ENCODE measurements at places on chromosomes 2 and 18. TPM values are rescaled to one million over a fixed set of nuclear protein-coding genes. Genes with fewer than 3 reads are reported as not detected.
A peak's percentile ranks its signal among the peaks of the same experiment; 100 is the strongest.

The DUSP2 gene
- total RNA-seq, result 4.4 TPM

The REG3A gene
- total RNA-seq, result not detected

The RSAD2 gene
- total RNA-seq, result 25.7 TPM

The ADAM23 gene
- total RNA-seq, result 2.5 TPM

The PROKR1 gene
- total RNA-seq, result not detected

The ABCG8 gene
- total RNA-seq, result not detected

The OR6B3 gene
- total RNA-seq, result not detected

The PJVK gene
- 2.3 TPM for total RNA-seq

The GREB1L gene
- total RNA-seq, result 1.2 TPM

The OBSL1 gene
- 72.8 TPM for total RNA-seq

The PTRHD1 gene
- total RNA-seq, result 30.7 TPM

The ALLC gene
- not detected for total RNA-seq

The IL37 gene
- not detected for total RNA-seq

The OXER1 gene
- 1.1 TPM for total RNA-seq

- H3K4me1 ChIP-seq, result peaks cover under 1% of the 10 kb centered on the region
- no peak overlapping the region for H3K27ac ChIP-seq
- H3K4me3 ChIP-seq, result no peak overlapping the region
- peaks cover 66% of the 10 kb centered on the region for H3K36me3 ChIP-seq
Observed at GRCh38 chr2:85390941-85391669, 19.1 kb downstream of the CAPG start.

- no peaks in the 10 kb centered on the region for H3K4me1 ChIP-seq
- DNase-seq, result no peak
- H3K36me3 ChIP-seq, result no peaks in the 10 kb centered on the region
- H3K27me3 ChIP-seq, result no peaks in the 10 kb centered on the region
- no peak overlapping the region for H3K27ac ChIP-seq
- no peak overlapping the region for H3K4me3 ChIP-seq
Observed at GRCh38 chr2:143852759-143853158, 667.2 kb downstream of the ZEB2 start.

DNA sequence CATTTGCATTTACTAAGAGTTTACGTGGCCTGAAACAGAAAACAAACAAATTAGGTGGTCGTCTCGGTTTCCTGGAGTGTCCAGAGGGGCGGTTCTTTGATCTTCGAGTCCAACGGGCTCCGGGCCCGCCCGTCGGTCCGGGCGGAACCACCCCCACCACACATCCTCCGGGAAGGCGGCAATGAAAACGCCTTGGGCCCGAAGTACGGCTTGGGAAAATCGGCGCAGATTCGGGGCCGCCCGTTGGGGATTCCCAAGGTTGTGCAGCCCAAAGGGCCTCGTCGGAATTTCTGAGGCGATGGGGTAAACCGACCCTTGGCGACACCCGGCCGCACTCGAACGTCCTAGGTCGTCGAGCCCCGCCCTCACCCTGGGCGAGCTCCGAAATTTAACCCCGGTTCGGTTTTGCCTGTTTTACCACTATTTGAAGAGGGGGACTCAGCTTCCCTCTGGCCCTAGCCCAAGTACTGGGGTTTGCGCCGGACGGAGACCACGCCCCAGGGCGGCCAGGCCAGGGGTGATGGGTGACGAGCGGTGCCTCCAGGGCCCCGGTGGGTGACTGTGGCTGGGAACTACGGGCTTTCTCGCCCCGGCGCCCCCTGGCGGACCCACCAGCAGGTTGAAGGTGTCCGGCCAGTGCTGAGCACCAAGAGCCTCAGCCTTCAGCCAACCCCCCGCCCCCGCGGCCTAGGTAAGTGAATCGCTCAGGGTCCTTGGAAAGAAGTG is 1.9 kb upstream of the CFAP53 start:
- peak overlapping the region; percentile 72 for H3K27ac ChIP-seq
- H3K36me3 ChIP-seq, result peaks cover 39% of the 10 kb centered on the region
- H3K4me3 ChIP-seq, result peak overlapping the region; percentile 55
- no peaks in the 10 kb centered on the region for H3K27me3 ChIP-seq
- H3K4me1 ChIP-seq, result peaks cover 7% of the 10 kb centered on the region

DNA sequence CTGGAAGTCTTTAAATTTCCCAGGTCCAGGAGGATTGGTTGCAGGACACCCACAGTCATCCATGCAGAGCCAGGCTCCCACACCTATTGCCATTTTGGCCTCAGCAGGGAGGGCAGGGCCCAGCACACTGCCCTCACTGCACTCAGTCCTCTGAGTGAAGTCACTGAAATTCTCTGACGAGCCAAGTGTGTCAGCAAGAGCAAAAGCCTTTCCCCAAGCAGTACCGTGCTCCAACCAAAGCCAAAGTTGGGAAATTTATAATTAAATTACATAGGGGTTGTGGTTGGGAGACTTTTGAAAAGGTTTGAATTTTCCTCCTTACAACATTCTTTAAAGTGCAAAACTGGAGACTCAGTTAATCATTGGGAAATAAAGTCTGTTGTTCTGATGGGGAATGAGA is 98.5 kb upstream of the CD226 start:
- no peak for DNase-seq
- no peak overlapping the region for H3K4me3 ChIP-seq
- H3K27me3 ChIP-seq, result no peaks in the 10 kb centered on the region

GRCh38 chr2:207219676-207220501 is 54.1 kb upstream of the KLF7 start:
- no peak for DNase-seq
- no peaks in the 10 kb centered on the region for H3K27me3 ChIP-seq

- peaks cover 23% of the 10 kb centered on the region for H3K4me1 ChIP-seq
- H3K36me3 ChIP-seq, result no peaks in the 10 kb centered on the region
- H3K4me3 ChIP-seq, result no peak overlapping the region
- no peak overlapping the region for H3K27ac ChIP-seq
Observed at GRCh38 chr18:13451213-13451540, 232.6 kb downstream of the LDLRAD4 start.

DNA sequence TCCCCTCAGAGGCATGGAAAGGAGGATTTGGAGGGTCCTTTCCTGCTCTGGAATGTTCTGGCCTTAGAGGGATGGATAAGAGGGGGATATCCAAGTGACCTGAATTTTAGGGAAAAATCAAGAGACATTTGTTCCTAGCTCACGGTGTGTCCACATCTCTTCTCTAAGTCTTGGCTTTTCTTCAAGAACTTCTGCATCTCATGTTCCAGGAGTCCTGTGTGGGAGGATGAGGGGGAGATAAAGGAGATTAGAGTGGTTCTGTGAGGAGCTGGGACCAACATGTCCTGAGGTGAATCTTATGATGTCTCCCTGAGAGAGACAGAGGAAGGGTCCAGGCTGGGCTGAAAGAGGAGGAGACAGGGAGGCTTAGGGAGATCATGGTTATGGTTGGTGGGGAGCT is 11.7 kb downstream of the EMX1 start:
- no peak overlapping the region for H3K4me3 ChIP-seq
- DNase-seq, result no peak
- peaks cover 10% of the 10 kb centered on the region for H3K4me1 ChIP-seq
- no peak overlapping the region for H3K27ac ChIP-seq

GRCh38 chr2:223735035-223735640 is 102.2 kb downstream of the AP1S3 start:
- no peaks in the 10 kb centered on the region for H3K36me3 ChIP-seq
- H3K27ac ChIP-seq, result no peak overlapping the region
- no peaks in the 10 kb centered on the region for H3K4me1 ChIP-seq
- no peak overlapping the region for H3K4me3 ChIP-seq

DNA sequence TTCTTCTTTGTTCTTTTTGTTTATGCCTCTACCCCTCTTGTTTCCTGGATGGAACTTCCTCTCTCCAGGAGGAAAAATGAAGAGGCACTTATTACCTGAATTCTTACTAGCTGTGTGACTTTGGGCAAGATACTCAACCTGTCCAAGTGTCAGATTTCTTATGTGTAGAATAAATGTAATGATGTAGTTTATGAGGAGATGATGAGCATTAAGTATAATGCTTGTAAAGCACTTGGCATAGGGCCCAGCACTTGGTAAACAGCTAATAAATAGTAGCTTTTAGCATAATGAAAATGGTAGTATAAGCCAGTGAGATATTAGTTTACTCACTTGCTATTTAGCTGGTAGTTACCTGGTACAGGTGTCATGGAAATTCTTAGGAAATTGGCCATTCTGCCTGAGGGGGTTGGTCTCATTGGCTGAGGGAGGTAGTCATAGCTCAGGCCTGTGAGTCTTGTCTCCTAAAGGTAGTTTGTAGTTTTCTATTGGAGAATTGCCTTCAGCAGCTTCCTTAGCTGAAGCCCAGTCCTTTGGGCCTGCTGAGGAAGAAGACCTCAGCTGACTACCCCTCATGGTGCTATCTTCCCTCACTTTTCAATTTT is 133.4 kb upstream of the NABP1 start:
- H3K36me3 ChIP-seq, result no peaks in the 10 kb centered on the region
- H3K27me3 ChIP-seq, result no peaks in the 10 kb centered on the region
- no peaks in the 10 kb centered on the region for H3K4me1 ChIP-seq
- H3K4me3 ChIP-seq, result no peak overlapping the region
